HAP-1 (cell line): ENCODE measurements at places on chromosomes 12 and 14.

DNA sequence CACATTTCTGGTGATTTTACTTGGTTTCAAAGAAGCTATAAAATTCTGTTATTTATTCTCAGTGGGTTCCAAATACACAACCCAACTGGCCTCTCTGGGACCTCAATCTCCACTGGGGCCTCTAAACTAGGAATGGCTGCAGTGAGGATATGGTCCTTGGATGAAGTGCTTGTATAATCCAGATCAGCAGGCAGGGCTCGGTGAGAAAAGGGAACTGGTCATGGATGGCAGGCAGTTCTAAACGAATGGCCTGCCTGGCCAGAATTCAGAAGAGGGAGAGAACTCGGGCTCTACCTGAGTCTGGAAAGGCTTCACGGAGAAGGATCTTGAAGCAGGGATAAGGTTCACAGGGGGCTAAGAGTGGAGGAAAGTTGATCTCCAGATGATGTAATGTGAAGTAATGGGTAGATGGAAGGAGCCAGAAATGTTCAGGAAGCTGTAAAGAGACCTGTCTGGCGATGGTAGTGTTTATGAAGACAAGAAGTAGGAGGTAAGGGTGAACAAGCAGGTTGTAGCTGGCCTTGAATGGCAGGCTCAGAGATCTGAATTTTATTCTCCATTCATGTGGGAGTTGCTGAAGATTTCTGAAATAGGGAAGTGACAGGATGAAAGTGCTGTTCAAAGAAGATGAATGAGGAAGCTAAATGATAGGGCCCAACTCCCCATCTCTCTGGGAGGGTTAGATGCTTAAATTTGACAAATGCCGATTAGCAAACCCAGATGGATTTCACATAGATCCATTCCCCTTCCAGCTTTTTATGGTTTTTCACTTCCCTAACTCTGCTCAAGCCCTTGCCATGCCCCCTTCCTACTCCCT, 31.5 kb upstream of the ANO6 start:
- DNase-seq, result no peak

DNA sequence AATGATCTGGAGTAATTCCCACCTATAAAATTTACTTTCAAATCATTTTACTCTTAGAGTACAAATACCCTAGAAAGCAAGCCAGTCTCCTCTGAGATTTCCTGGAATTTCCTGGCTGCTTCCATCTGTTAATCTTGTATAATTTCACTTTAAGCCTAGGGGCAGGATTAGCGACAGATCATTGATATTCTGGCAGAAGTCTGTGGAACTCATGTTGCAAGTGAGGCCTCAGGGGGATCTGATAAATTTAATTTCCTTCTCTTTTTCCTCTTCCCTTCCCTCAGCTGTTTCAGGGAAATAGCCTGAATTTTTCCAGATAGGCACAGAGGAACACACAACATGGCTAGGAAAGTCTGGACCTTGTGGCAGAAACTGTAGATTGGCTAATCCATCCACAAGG, 5.9 kb upstream of the KRT6A start:
- DNase-seq, result no peak

GRCh38 chr12:7376196-7376595, 67.8 kb downstream of the CD163L1 start:
- no peak for DNase-seq

DNA sequence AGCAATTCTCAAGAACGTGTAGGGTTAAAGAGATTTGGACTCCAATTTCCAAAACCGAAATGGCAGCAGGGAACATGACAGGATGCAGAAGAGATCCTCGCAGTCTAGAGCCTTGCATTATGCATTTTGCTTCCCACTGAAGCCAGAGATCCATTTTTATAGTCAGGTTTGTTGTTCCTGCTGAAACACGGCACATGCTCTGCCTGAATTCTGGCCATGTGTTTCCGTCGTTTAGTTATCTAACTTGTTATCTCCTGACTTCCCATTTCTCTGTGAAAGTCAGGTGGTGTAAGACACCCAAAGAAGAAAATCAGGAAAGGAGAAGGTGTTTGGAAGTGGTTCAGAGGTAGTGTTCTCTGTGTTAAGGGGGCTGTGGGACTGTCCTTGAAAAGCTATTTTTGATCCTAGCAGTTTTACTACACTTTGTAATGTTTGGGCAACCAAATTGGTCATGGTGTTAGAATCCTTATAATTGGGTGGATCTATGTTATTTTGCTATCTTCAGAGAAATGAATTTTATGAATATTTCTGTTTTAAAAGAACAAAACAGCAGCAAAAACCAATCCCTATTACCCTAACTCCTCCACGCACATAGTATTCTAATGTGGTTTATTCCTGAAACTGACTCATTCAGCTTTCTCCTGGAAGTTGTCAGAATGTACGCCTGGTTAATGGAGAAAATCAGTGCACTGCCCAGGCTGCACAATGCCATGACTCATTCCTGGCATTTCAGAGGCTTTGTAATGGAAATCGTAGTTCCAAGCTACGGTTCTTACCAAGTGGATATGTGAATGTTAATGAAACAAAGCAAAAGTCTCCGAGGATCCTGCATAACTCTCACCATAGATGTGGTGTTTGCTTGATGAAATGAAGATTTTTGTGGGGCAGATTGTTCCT, 110.1 kb downstream of the SAMD4A start:
- peak; percentile 99 for DNase-seq

DNA sequence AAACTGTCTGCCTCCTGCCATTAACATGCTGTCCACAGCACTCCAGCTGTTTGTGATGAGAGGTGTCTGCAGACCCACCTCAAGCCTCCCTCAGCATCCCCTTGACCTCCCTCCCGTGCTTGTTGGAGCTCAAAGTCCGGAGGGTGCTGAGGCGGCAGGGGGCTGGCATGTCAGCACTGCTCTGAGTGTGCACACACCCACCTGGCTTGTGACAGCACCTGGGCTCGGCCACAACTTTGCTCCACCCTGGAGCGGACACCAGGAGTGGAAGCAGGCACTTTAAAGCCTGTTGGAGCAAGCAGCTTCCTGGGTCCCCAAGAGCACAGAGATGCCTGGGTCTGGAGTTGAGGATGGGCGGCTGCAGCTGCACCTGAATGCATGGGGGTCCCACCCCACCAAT, 20.9 kb downstream of the SERPINA3 start:
- DNase-seq, result no peak

- DNase-seq, result peak; percentile 14
Measured at GRCh38 chr12:104121001-104121400, 17.0 kb downstream of the NFYB start.

GRCh38 chr14:78725086-78725485, 554.9 kb downstream of the NRXN3 start:
- DNase-seq, result no peak

DNA sequence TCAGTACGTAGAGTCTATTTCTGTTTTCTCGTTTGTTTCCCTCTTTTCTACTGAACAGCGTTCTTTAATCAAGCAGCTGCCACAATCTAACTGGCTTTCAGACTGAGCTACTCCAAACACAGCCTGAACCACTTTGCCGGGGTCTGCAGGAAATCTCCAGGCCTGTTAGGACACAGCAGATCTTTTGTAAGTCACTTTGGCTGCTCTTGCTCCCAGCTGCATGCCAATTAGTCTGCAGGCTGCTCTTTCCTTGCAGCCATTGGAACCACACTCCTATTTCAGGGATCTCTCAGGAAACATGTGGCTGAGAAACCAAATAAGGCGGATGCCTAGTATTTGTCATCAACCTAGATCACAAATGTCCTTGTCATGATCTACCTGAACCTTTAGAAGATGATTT, 73.6 kb downstream of the TMTC1 start:
- no peak for DNase-seq

DNA sequence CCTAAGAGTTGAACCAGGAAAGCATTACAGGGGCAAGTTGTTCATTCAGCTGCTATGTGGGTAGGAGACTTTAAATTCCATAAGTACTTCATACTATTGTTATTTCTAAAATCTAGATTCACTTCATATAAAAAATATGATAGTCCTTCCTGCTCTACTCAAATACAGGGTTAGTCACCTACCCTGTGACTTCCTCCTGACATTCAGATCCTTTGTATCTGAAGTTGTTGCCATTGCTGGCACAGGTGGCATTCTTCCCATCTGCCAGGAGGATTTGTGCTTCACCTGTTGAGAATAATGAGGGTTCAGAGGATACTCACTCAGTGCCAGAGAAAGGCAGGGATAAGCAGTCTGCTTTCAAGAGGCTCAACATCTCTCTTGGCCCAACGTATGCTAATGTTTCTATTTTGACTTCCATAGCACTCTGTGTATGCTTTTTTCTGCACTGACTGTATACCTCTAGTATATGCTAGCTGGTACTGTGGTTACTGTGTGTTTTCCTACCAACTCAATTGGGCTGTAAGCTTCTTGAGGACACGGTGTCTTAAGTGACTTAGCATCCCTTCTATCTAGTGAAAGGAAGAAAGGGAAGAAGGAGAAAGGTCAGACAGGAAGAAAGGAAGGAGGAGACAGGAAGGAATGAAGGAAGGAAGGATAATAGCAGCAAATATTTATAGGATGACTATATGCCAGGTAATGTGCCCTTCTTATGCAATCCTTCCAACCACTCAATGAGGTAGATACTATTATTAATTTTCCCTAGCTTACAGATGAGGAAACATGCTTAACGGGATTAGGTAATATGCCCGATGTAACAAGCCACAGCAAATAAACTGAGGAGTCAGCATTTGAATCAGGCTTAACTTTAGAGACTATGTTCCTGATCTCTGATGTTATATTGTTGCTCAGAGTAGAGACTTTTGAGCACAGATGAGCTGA, 38.5 kb upstream of the FGF6 start:
- DNase-seq, result no peak

DNA sequence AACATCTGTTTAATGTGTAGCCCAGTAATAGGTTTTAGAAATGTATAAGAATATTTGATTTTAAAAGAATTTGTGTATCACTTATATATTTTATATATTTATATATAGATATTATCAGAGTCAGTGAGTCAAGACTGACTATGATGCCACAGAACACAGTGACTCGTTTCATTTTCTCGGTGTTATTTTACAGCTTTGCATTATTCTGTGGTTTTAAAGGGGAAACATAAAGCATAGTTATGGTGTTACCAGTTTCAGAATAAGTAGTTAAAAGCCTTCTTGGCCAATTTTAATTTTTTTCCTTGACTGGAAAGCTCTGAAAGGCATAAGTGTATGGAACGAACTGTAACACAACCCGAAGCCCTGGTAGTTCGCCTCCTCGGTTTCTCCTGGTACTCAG, 91.0 kb downstream of the GRIP1 start:
- no peak for DNase-seq

- DNase-seq, result no peak
Measured at GRCh38 chr12:25970082-25970481, 11.6 kb downstream of the RASSF8 start.

GRCh38 chr14:96940009-96940408, 142.8 kb downstream of the VRK1 start:
- no peak for DNase-seq

GRCh38 chr12:89333564-89334252, 18.6 kb downstream of the DUSP6 start:
- DNase-seq, result no peak

- DNase-seq, result no peak
Measured at GRCh38 chr12:81811778-81812125, 52.6 kb upstream of the PPFIA2 start.

DNA sequence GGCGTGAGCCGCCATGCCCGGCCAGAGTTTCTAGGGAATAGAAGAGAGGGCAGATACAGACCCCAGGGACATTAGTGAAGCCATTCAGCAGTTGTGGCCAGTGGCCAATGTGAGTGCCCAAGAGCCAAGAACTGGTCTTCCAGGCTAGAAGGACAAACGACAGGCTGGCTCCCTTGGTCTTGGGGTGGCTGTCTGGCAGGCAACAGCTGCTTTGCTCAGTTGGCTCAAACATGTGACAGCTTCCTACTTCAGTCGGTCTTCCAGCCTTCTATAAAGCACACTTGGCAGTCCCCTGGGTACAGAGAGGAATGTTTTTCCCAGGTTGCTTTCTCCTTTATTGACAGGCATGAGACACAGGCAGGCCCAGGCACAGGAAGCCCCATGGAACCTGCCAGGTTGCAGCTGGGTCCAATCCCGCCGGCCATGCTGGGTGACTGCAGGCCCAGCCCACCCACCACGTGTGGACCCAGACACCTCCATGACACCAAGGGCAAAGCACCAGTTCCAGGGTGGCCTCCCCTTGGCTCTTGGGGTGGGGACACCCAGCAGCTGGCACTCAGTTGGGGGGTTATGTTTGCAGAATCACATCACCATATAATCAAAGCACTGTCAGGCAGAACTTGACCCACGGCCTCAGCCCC, 15.4 kb downstream of the CHGA start:
- no peak for DNase-seq

GRCh38 chr12:18261906-18262305, 588 bp downstream of the PIK3C2G start:
- DNase-seq, result no peak

DNA sequence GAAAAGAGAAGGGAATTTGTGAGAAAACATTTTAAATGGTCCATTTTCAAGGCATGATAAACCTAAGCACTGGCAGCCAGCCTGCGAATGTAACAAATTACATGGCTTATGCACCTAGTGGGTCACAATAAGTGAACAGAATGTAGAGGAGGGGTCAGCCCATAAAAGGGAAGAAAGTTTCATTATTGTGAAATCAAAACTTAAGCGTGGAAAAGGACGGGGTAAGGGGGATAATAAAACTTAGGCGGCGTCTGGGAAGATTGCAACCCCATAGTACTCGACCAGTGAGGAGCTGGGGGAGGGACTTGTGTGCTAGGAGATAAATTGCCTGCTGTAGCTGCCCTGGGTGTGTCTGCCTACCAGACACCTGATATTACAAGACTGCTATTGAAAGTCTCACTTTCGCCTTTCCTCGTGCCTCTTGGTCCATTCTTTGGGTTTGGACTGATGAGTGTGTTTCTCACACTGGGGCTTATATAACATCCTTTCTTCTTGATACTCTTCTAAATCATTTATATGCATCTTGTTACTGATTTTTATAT, 40.6 kb downstream of the ZDHHC17 start:
- DNase-seq, result no peak
